ENCODE measurements at places on chromosomes 13 and 19.

DNA sequence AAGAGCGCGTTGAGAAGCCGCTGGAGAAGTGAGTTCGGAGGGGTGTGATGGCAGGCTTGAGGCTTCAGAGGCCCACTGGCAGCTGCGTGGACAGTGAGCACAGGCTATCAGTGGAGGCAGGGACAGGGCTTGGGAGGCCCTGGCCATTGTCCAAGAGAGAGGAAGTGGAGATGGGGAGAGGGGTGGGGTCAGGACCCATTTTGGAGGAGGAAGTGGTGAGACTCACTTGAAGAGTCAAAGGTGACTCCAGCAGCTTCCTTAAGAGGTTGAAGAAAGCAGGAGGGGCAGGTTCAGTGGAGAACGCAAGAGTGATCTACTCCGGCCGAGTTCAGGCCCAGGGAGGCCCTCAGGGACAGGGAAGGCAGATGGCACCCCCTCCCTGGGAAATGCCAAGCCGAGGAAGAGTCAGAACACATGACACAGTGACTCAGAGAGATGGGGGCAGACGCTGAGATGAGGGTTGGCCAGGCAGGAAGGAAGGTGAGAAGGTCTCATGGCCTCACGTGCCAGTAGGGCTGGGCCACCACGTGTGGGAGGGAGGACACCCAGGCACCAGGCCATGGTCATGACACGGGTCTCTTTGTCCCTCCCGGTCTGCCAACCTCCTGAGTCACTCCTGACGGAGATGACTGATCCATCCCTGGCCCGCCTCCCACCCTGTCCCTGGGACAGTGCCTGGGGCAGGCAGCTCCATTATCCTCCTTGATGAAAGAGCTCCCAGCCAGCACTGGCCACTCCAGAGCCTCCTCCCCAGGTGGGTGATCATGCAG is 10.1 kb upstream of the CD22 start:
- DNase-seq, result peak; percentile 48

DNA sequence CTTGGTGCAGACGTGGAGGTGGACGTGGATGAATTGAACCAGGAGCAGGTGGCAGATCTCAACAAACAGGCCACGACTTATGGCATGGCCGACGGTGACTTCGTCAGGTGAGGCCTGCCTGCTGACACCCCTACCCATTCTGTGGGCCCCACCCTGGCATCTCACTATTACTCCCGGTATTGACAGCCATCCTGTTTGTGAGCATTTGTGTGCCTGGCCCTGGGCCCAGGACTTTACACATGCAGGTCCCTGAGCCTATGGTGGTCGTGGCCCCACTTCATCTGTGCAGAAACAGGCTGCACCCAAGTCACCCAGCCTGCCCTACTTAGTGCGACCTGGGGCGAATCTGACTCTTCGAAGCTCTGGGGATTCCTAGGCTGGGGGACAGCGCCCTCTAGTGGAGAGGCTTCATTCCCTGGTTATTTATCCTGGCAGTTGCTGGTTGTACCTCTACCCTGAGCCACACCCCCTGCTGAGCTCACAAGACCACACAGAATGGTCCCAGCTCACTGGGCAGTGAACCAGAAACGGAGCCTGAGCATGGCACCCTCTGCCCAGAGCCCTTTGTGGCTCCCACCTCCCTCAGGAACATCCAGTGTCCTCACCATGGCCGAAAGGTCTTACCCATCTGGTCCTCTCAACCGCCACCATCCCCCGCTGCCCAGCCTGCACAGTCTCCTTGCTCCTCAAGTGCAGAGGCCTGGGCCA is 16.9 kb downstream of the ZNF296 start:
- peak; percentile 75 for DNase-seq

GRCh38 chr13:111423168-111423785 is 102.8 kb downstream of the TEX29 start:
- DNase-seq, result no peak

GRCh38 chr19:709196-709964 is 645 bp downstream of the PALM start:
- no peak for DNase-seq

- DNase-seq, result no peak
Observed at GRCh38 chr13:112776354-112776753, 86.5 kb downstream of the ATP11A start.

DNA sequence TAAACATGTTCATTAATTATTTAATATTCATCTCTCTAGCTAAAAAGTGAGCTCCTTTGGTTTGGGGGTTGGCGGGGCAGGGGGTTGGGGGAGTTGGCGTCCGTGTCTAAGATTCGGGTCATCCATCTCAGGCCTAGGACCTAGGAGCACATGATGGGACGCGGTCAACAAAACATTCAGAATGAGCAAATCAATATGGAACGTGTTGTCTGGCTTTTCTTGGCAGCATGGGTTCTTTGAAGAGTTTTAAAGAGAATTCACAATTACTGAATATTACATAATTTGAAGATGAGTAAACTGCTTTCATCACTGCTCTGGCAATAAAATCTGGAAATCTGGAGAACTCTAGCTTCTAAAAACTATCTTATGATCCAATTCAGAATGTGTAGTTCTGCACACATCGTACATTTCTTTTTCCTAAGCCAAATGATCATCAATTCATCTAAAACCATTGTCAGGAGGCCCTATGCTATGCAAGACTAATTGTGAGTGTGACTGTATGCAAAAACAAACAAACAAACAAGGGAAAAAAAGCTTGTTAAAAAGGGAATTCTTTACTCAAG is 5.4 kb upstream of the ARGLU1 start:
- no peak for DNase-seq

DNA sequence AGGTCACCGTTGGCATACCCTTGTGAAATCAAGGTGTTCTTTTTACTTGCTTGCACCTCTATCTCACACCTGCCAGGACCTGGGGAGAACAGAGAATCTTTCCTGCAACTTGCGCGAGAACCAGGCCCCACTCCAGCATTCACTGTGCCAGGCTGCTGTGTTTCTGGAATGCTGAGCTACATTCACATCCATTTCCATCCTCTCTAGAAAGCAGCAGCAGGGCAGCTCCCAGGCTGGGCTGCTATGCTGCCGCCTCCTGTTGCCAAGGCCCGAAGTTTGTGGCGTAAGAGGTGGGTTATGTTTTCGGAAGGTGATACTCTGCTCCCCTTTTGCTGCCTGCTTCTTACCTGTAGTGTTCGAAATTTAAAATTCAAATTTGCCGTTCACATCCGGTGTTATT is 464.1 kb downstream of the KLF5 start:
- no peak for DNase-seq

- no peak for DNase-seq
Observed at GRCh38 chr19:29320618-29321017, 107.7 kb upstream of the UQCRFS1 start.

DNA sequence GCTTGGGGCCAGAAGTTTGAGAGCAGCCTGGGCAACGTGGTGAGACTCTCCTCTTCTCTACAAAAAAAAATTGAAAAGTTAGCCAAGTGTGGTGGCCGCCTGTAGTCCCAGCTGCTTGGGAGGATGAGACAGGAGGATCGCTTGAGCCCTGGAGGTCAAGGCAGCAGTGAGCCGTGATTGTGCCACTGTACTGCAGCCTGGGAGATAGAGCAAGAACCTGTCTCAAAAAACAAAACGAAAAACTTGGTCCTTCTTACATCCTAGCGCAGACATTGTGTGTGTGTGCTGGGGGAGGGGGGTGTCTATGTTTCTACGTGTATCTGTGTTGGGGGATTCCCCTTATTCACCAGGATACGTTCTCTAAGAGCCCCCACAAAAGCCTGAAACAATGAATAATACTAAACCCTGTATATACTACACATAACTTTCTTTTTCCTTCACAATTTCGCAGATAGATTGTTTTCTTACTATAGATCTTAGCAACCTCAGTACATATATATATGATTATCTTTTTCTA is 7.9 kb downstream of the AXL start:
- no peak for DNase-seq

GRCh38 chr13:68597641-68598040 is 1367.5 kb upstream of the PCDH9 start:
- no peak for DNase-seq

DNA sequence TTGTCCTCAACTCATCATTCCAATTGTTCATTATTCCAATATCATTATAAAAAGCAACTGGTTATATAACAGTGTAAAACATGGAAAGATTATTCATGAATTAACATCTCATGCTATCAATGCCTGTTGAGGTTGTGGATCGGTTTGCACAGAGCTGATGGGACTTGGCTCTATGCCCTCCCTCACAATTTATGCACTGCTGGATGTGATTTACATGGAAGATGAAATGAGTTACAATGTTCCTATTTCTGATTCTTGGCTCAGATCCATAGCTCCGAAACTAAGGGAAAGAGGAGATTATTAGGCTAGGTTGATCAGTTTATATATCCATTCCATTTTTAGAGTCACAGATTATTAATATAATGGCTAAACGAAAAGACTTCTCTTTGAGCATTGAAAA is 38.6 kb downstream of the SCEL start:
- DNase-seq, result no peak

DNA sequence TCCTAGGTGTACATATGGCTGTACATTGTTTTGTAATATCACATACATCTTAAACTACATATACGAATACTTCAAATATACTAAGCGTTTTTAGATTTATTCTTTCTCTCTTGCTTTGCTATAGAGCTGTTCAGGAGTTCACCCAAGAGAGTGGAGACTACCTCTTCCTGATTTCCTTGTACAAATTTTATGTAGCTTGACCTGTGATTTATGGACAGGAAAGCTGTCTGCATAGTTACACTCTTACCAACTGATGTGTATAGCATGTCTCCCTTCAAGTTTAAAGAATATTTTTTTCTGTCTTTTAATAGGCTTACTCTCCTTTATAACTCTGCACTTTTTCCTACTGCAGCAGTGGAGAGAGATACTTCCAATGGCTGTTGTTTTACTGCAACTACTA is 428.7 kb downstream of the NDFIP2 start:
- DNase-seq, result peak; percentile 28

DNA sequence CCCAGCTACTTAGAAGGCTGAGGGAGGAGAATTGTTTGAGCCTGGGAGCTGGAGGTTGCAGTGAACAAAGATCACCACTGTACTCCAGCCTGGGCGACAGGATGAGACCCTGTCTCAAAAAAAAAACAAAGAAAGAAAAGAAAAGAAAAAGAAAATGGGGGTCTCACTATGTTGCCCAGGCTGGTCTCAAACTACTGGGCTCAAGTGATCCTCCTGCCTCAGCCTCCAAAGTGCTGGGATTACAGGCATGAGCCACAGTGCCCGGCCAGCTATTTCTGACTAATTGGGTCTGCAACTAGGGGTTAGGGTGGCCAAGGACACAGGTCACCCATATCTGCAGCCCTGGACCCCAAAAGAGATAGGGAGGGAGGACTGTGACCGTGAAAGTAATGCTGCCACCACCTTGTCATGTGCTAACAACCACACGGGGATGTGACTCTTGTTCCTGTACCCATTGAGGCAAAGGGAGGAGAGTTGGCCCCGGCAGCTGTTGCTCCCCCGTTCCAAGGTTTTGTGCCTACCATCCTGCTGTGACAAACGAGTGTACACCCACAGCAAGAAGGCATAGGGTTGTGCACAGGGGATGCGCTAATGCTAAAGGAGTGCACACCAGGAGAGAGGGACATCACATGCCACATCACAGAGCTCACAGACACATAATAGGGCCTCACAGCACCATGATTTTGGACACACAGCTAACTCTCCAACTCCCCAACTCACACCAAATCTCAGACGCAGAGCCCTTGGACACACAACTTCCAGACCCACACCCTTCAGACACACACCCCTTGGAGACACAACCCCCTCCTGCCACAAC is 619 bp downstream of the MEF2B start:
- DNase-seq, result no peak

DNA sequence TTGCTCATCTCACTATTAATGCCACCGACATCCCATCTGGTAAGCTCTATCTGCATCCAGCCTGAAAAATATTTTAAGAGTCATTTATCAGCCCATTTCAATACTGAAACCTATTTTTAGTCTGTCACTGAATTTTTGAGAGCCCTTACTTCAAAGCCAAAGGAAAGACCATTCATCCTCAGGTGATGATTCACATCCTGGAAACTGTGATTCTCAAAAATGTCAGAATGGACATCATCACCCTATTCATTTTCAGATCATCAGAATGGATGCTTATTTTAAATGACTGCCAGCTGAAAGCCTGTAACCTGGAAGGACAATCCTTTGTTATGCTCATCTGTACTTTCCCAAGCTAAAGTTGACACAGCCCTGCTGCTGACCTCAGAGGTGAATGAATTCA is 27.0 kb downstream of the TNFSF11 start:
- DNase-seq, result no peak

GRCh38 chr19:12778017-12778904 is 2.9 kb upstream of the HOOK2 start:
- peak; percentile 73 for DNase-seq

DNA sequence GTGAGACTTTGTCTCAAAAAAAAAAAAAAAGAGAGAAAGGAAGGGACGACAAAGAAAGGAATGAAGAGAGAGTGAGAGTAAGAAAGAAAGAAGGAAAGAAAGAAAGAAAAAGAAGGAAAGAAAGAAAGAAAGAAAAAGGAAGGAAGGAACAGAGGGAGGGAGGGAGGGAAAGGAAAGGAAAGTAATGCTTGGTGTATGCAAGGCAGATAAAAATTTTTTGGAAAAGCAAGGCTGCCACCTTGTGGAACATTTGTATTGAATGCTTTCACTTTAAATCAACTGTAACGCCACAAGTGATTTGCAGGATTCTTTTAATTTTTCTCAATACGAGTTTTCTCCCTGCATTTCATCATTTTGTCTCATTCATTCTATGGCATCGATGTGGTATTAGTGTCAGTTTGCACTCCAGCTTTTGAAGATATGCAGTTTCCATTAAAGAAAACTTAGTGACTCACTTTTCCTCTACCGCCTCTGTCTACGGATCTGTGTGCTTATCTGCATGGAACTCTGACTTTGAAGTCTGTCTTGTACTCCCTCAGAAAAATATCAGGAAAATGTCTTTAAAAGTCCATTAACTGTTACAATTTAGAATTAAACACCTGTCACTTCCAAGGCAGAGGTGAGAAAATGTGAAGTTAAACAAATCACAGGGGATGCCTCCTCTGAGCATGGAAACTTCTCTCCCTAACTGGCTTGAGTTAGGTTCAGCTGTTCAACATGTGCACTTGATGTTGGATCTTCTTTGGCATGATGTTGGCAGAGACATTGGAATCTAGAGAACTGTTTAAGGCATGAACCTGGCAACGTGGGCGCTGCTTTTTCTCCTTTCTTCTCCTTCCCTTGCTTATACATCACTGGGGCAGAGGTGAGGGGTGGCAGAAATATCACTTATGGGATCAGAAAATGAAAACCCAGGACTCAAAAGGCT is 20.0 kb upstream of the ZDHHC20 start:
- peak; percentile 79 for DNase-seq

- DNase-seq, result no peak
Observed at GRCh38 chr13:25080773-25081172, 15.2 kb upstream of the PABPC3 start.

GRCh38 chr19:18597809-18598660 is 8.6 kb downstream of the CRLF1 start:
- no peak for DNase-seq

- peak; percentile 42 for DNase-seq
Observed at GRCh38 chr13:20702915-20703779, at the start of gene IL17D. TSS of gene IL17D (plus strand) at chr13:20703699. CDS start at chr13:20704002, 303 bp downstream.

DNA sequence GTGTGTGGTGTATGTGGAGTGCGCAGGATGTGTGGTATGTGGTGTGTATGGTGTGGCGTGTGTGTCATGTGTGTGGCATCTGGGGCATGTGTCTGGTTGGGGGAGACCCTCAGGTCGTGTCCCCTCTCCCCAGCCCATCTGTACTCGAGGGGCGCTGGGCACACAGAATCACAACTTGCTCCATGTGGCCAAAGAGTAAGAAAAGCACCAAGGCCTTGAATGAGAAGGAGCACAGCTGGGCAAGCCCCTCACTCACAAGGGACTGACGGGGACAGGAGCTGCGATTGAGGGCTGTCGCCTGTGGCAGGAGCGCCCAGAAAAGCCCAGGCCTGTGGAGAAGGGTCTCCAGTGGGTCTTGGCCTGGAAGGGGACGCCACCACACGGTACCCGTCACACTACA is 62.8 kb downstream of the PEPD start:
- no peak for DNase-seq

Data from endothelial cell of umbilical vein (primary cell).